ENCODE measurements at places on chromosomes 12 and 14. TPM values are rescaled to one million over a fixed set of nuclear protein-coding genes. Genes with fewer than 3 reads are reported as not detected.
A peak's percentile ranks its signal among the peaks of the same experiment; 100 is the strongest.

KRT1 gene
- 0.13 TPM for total RNA-seq

CPNE8 gene
- total RNA-seq = 11.4 TPM

GRCh38 chr12:113401066-113402000 lies 2.4 kb downstream of the SDS start:
- DNase-seq = no peak
- H3K27me3 ChIP-seq = no peaks in the 10 kb centered on the region
- H3K27ac ChIP-seq = no peak overlapping the region
- no peaks in the 10 kb centered on the region for H3K36me3 ChIP-seq
- no peaks in the 10 kb centered on the region for H3K4me1 ChIP-seq
- no peak overlapping the region for H3K4me3 ChIP-seq

DNA sequence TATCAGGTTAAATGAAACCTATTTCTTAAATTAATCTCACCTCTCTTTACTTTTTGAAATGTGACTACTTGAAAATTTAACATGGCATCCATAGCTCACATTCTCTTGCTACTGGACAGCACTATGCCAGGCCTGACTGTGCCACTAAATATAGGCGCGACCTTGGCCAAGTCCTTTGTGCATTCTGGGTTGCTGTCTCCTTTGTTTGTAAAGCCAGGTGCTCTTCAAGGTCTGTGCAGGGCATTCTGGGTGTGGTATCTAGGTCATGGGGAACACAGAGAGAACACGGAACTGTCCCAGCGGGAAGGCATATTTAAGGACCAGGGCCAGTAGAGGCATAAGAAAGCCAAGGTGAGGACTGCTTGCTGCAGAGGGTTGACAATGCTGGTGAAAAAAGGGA lies 121.2 kb downstream of the ZNF664 start:
- H3K27ac ChIP-seq = no peak overlapping the region
- H3K36me3 ChIP-seq = no peaks in the 10 kb centered on the region
- no peak overlapping the region for H3K4me3 ChIP-seq

DNA sequence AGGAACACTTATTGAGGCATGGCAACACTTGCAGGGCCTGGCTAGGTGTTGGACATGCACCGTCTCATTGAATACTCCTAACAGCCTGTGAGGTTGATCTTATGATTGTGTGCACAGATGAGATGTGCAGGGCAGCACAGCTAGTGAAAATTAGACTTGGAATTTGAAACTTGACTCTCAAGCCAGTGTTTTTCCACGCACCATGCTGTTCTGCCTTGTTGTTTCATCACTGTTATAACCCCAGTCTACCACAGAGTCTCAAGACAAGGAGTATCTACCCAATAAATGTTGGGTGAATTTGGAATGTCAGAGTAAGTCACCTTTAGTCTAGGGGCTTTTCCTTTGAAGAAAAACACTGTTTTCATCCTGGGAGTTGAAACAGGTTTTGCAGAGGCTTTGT lies 55.8 kb upstream of the LRIG3 start:
- no peaks in the 10 kb centered on the region for H3K27me3 ChIP-seq
- no peak overlapping the region for H3K4me3 ChIP-seq
- no peaks in the 10 kb centered on the region for H3K36me3 ChIP-seq
- no peak for DNase-seq
- no peaks in the 10 kb centered on the region for H3K4me1 ChIP-seq

GABARAPL1 gene
- 77.9 TPM for total RNA-seq

- peak overlapping the region; percentile 31 for H3K27ac ChIP-seq
- no peaks in the 10 kb centered on the region for H3K27me3 ChIP-seq
- peak; percentile 45 for DNase-seq
- H3K4me1 ChIP-seq = peaks cover 4% of the 10 kb centered on the region
These were observed 633 bp downstream of the STX2 start for GRCh38 chr12:130838284-130838950.

- no peaks in the 10 kb centered on the region for H3K4me1 ChIP-seq
- H3K27me3 ChIP-seq = no peaks in the 10 kb centered on the region
- H3K4me3 ChIP-seq = no peak overlapping the region
- no peak for DNase-seq
- no peak overlapping the region for H3K27ac ChIP-seq
- no peaks in the 10 kb centered on the region for H3K36me3 ChIP-seq
These were observed 12.8 kb upstream of the CREBL2 start for GRCh38 chr12:12598864-12599263.

GPR132 gene
- 0.24 TPM for total RNA-seq

Data from hepatocyte (in vitro differentiated cells).